ENCODE measurements at places on chromosomes 11 and 22.

GRCh38 chr11:57235761-57236703 is 1.0 kb downstream of the APLNR start:
- DNase-seq = no peak

DNA sequence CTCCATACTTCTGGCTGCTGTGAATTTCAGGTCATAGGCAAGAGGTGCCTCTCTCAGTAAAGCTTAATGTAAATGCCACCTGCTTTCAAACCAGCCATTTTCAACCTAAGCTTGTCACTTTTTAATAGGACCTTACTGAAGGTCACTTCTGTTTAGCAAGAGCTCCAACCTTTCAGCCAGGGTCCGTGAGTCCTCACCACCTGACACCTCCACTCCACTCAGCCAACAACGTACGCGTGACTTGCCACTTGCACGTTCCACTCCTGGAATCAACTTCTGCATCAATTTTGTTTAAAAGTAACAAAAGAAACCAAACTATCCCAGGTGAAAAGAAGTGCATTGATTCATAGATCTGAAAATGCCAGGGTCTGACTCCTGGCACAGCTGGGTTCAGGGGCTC is 114.4 kb downstream of the TRIM29 start:
- DNase-seq = no peak

- no peak for DNase-seq
Observed at GRCh38 chr22:45878901-45879551, 97.9 kb downstream of the WNT7B start.

GRCh38 chr22:20247010-20247505 is 21.1 kb downstream of the RTN4R start:
- DNase-seq = no peak

- DNase-seq = no peak
Observed at GRCh38 chr22:30017375-30018223, 62.7 kb upstream of the HORMAD2 start.

GRCh38 chr11:120744016-120744994 is 232.8 kb downstream of the GRIK4 start:
- DNase-seq = no peak

DNA sequence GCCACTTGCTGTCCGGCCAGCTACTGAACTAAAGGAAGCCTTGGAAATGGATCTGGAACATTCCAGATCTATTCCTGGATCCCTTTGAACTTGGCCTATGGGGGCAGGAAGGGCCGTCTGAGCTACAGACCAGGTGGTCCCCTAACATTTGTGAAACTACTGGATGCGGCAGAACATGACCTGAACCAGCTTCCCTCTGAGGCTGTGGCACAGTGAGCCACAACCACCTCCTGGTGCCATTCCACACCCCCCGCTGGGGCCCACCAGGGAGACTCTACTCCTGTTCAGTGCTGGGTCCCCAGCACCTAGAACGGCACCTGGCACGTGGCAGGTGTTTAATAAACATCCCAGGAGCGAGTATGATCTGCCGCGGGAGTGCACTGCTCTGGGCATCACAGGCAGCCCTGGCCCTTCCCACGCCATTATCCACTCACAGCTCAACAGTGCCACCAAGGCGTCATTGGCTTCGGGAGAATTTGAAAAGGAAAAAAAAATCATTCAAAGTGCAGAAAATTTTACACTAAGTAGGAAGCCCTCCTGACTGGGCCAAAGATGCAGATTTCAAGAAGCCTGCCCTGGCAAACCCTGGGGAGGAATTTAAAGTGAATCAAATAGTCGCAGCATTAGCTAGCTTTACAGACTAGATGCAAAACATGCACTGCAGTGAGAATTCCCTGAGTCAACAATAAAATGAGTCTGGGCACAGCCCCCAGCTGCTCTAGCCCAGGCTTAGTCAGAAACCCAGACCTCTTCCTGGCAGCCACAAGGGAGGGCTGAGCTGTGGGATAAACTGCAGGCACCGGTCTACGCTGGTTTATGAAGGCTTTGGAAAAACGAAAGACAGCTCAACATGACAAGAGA is 14.3 kb upstream of the EFCAB6 start:
- DNase-seq = no peak

DNA sequence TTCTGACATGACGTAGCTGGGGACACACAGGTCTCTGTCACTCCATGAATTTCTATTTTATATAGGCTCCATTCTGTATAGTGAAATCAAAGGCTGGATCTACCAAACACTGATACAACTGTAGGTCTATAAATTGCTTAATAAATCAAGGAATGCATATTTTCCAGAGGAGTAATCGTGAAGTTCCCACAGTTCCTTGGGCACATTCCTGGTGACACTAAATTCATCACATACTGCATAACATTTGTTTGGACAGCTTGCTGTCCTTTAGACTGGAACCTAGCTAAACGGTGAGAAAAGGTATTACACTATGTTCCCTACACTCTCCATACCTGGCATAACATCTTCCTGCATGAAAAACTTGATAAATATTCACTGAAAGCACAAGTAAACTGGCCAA is 41.6 kb upstream of the UCP3 start:
- no peak for DNase-seq

DNA sequence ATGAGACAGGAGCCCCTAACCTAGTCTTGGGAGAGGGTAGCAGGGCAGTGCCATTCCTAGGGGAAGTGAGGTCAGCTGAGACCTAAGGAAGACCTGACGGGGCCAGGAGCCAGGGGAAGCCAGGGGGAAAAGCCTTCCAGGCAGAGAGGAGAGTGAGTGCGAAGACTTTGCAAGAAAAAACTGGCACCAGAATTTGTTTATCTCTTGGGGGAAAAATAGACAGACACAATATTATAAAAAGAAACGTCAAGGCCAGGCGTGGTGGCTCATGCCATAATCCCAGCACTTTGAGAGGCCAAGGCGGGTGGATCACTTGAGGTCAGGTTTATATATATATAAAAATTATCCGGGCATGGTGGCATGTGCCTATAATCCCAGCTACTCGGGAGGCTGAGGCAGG is 26.9 kb upstream of the TESMIN start:
- no peak for DNase-seq

DNA sequence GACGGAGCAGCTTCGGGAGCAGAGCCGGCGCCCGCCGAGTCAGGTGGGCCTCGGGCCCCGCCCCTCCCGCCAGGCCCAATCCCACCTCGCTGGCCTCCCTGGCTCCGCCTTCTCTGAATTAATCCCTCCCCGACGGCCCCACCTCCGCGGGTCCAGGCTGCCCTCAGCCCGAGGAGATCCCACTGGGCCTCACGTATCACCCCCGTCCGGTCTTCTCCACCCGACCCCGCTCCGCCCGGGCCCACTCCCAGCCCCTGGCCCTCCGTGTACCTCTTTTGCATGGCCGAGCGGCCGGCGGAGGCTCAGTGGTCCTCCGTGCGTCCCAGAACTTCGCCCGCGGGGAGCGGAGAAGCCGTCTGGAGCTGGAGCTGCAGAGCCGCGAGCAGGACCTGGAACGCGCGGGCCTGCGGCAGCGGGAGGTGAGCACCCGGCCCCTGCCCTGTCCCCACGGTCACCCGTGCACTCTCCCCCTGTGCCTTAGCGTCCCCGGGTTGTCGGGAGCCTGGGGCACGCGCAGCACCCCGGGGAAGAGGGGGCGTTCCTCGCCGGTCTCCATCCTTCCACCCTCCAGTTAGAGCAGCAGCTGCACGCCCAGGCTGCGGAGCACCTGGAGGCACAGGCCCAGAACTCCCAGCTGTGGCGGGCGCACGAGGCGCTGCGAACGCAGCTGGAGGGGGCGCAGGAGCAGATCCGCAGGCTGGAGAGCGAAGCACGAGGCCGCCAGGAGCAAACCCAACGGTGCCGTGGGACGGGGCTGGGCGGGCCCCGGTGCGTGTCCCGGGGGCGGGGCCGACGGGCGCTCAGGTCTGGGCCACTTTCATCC is 2.2 kb upstream of the CD151 start:
- DNase-seq = no peak

GRCh38 chr11:57390535-57390934 is at the start of gene PRG2:
Gene PRG2 (minus strand): TSS chr11:57390650. CDS start chr11:57389944, 706 bp downstream.
- DNase-seq = no peak

- DNase-seq = no peak
Observed at GRCh38 chr11:21180182-21180581, 510.8 kb downstream of the NELL1 start.

DNA sequence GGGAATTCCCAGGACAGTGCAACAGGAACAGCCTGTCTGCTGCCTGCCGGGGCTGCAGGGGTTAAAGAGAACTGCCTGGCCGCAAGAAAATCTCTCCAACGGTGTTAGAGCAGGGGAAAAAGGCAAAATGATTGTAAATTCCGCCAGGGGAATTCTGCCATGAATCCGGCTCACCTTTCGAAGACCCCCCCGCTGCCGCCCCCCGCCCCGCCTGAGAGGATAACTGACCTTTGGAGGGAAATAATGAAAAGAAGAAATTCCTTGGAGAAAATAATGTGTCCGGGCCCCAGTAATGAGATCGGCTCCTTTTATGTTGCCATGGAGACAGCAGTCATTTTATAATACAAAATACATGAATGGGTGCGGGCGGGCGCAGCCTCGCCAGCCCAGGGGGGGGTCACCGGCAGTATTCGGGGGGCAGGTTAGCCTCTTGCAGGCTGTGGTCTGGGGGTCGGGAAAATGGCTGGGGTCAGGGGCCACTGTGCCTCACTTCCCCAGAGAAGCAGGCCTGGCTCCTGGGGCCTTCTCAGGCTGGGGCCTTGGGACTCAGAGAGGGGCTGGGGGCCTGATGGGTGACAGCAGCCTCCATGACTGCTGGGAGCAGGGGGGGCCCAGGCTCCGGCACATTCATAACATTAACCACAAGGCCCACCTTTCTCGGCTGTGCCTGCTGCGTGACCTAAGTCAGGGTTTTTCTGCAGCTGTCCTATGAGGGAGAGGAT is 228.1 kb downstream of the MN1 start:
- no peak for DNase-seq

Measured in NCI-H2107 (cell line).